Left lung (tissue), 14 donors: ENCODE measurements at places on chromosomes 6 and 20. TPM values are rescaled to one million over a fixed set of nuclear protein-coding genes. Genes with fewer than 3 reads are reported as not detected.

FOXA2 gene
- 34.3 TPM for polyA plus RNA-seq

CEP250 gene
- polyA plus RNA-seq: 74.5 TPM

EPB41L2 gene
- polyA plus RNA-seq: 277 TPM

WFDC5 gene
- polyA plus RNA-seq: not detected

POU5F1 gene
- polyA plus RNA-seq: 1.8 TPM

PARD6B gene
- 9.0 TPM for polyA plus RNA-seq

SEMG1 gene
- not detected for polyA plus RNA-seq

WFDC2 gene
- polyA plus RNA-seq: 36.0 TPM

MOG gene
- polyA plus RNA-seq: not detected

NKX2-2 gene
- 0.14 TPM for polyA plus RNA-seq

TSPO2 gene
- polyA plus RNA-seq: 1.4 TPM

UBE2C gene
- 64.3 TPM for polyA plus RNA-seq

GRCh38 chr6:53331678-53332077, 17.1 kb downstream of the ELOVL5 start:
- no peak for DNase-seq

GRCh38 chr6:24426729-24427446, 24.2 kb downstream of the MRS2 start:
- no peak for DNase-seq

DNA sequence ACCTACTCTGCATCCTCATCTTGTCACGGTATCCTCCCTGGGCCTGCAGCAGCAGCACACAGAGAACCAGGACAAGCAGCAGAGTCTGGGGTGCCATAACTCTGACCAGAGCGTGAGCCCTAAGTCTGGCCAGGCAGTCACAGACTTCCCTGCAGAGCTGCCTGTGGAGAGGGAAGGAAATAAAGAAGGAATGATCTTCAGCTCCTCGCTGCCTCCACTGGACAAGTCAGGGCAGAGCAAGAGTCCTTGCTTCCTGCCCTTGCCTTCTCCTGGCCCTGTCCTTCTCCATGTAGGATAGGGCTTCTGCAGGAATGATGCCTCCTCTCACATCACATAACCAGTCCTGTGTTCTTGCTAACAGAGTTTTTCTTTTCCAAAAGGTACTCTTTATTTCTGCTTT, 15.9 kb upstream of the WFDC11 start:
- no peak for DNase-seq

GRCh38 chr20:9628141-9628540, 113.8 kb downstream of the LAMP5 start:
- DNase-seq: no peak

- no peak for DNase-seq
Measured at GRCh38 chr6:150150458-150150820, 7.6 kb downstream of the PPP1R14C start.

- no peak for DNase-seq
Measured at GRCh38 chr6:19356692-19357091, 480.5 kb upstream of the ID4 start.

GRCh38 chr20:21529863-21530262, 16.0 kb upstream of the NKX2-2 start:
- DNase-seq: no peak

DNA sequence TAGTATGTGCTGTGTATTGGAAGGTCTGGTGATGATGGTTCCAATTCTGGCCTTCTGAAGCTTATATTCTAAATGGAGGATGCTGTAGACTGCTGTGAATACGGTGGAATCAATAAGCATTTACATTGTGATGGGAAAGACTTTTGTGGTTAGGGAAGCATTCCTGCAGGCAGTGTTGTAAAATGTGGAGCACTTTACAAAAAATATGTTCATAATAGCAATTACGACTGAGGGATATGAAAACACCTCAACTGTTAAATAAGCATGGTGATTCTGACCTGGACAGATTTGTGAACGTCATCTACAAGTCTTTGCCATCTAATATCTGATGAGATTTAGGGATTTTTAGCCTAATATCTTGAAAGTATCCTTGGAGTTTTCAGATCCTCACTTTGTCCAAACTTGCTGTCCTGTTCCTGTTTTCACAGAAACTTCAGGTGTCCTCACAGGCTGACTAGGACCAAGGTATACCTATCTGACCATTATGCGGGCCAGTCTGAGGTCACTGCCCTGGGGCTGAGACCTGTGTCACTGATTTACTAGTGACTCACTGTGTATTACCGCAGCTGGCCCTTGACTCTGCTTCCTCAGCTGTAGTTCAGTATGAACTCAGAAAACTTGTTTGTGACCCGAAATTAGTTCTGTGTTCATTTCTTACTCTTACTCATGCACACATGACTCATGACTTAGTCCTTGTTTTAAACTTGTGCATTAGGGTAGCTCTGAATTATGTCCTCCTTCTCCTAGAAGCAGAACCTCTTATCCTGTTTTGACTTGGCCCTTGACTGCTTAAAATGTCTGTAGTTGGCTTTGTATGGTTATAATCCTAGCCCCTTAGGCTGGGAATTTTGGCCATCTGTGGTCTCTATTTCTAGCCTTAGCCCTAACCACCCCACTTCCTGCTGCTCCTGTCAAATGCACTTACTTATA, 343.0 kb downstream of the CDKAL1 start:
- no peak for DNase-seq

GRCh38 chr6:147077251-147077650, 127.0 kb upstream of the STXBP5 start:
- peak; percentile 63 for DNase-seq

- DNase-seq: no peak
Measured at GRCh38 chr6:144834426-144835038, 549.4 kb downstream of the UTRN start.

DNA sequence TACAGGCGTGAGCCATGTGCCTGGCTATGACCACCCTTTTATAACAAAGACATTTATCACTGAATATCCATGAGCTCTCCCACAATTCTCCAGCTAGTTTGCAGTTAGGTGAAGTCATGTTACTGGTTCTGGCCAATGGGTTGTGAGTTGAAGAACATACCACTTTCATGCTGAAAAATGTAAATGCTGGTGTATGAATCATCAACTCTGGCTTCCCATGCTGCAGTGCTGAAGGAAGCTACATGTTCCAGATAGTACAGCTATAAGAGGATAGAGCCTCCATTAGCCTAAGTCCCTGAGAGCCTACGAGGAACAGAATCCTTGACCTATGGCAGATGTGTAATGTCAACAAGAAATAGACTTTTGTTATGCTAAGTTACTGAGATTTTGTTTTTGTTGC, 180.4 kb downstream of the BTBD9 start:
- no peak for DNase-seq

- peak; percentile 21 for DNase-seq
Measured at GRCh38 chr6:152532556-152533422, 104.4 kb downstream of the SYNE1 start.

- no peak for DNase-seq
Measured at GRCh38 chr6:92748131-92748530, 671.2 kb downstream of the EPHA7 start.

DNA sequence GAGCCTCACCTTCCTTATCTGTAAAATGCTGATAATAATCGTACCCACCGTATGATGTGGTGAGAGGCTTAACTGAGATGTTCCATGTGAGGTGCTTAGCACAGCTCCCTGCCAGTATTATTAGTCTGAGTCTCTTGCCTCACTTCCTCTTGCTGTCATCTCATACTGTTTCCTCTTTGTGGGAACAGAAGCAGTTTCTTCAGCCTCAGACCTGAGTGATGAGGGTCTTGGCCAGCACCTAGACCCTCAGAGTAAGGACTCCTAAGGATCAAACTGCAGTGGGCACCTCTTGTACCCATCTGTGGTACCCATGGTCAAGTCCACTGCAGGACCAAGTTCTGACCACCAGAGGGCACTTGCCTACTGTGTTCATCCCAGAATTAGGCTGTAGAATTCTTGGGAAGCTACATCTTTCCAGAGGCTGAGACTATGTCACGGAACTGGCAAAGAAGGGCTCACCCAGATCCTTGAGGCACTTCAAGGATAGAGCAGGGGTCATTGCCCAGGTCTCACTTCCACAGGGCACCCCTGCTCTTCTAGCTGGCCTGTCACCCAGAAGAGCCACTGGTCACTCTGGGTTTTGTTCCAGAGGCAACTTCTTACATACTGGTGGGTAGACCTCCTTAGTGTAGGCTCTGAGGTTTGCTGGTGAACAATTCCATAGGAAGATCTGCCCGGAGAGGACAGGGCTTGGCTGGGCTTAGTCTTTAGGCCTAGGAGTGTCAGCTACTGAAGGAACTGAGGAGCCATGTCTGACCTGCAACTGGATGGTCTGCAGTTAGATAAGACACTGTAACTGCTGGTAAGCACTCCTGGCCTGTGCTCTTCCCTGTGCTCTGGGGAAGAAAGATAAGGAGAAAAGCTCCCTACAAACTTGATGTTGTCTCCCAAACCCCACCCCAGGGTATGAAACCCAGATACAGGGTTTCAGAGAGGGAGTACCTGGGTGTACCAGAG, 20.6 kb upstream of the SGK2 start:
- peak; percentile 46 for DNase-seq
